ENCODE measurements at places on chromosomes 13 and 19.

- peak; percentile 13 for DNase-seq
Observed at GRCh38 chr13:21573920-21574712, 29.9 kb downstream of the MICU2 start.

DNA sequence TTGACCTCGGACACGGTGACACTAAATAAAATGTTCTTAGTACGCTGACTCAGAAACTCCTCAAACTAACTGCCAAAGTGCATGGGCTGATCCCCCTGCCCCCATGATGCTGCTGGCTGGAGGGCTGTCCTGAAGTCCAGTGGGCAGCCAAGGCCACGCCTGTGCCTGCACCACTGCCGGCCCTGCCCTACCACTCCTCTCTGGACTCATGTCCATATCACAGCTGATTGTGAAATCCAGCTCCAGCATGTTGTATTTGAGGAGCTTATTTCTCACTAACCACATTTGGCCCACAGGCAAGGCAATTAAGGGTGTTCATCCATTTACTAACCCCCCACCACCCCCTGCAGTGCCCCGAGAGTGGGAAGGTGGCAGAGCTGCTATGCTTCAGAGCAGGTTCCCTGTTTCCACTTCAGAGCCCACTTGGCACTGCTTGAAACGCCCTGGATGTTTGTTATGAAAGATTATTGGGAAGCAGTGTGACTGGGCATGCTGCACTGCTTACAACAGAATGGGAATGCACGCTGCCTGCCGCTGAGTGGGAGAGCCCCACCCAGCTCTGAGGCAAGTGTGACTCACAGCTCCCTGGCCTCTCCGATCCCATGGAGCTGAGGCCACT, 114.0 kb downstream of the UQCRFS1 start:
- no peak for DNase-seq

- DNase-seq = no peak
Observed at GRCh38 chr13:59527500-59527899, 636.2 kb downstream of the DIAPH3 start.

- peak; percentile 76 for DNase-seq
Observed at GRCh38 chr19:35142606-35143230, 337 bp upstream of the FXYD7 start.

- no peak for DNase-seq
Observed at GRCh38 chr13:99357131-99357596, 50.0 kb upstream of the GPR183 start.

- no peak for DNase-seq
Observed at GRCh38 chr13:29674532-29674931, 79.0 kb upstream of the SLC7A1 start.

DNA sequence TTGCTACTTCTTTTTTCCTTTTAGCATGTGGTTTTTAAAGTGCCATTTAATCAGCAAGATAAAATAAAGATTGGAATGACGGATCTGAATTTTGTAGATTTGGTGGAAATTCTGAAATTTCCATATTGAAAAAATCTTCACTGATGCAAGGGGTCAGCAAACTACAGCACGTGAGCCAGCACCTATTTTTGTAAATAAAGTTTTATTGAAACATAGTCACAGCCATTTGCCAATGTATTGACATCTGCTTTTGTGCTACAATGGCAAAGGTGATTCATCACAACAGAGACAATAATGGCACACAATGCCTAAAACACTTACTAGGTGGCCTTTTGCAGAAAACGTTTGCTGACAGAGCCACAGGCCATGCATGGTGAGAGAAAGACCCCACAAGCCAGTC, 226.4 kb downstream of the ABCC4 start:
- no peak for DNase-seq

DNA sequence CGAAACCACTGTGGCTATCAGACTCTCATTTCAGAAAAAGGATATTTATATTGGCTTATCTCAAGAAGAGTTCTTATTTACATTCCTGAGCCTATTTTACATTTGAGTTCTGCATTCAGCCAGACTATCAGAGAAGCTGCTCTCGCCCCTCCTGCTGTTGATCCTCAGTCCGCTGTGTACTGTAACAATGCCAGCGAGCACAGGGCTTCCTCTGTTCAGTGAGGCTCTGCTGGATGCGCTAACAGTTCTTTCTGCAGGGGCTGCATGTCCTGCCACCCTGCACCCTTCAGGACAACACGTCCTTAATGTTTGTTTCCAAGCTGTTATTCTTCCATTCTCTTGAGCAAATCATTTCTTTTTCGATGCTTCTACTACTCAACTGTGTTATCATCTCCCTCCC, 463.7 kb upstream of the SGCG start:
- DNase-seq = no peak

GRCh38 chr13:110648146-110648819, 32.9 kb downstream of the NAXD start:
- DNase-seq = no peak

DNA sequence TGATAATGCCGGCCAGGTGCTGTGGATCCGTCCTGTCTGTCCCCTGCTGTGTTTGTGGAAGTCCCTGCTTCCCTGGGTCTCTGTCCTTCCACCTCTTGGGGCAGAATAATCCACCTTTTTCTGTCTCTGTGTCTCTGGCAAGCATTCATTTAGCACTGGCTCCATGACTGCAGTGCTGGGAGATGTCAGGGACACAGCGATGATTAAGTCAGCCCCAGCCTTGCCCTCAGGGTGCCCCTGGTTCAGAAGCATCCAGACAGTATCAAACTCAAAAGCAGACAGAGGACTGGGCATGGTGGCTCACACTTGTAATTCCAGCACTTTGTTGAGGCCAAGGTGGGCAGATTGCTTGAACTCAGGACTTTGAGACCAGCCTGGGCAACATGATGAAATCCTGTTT, 1.5 kb downstream of the HIPK4 start:
- DNase-seq = no peak

DNA sequence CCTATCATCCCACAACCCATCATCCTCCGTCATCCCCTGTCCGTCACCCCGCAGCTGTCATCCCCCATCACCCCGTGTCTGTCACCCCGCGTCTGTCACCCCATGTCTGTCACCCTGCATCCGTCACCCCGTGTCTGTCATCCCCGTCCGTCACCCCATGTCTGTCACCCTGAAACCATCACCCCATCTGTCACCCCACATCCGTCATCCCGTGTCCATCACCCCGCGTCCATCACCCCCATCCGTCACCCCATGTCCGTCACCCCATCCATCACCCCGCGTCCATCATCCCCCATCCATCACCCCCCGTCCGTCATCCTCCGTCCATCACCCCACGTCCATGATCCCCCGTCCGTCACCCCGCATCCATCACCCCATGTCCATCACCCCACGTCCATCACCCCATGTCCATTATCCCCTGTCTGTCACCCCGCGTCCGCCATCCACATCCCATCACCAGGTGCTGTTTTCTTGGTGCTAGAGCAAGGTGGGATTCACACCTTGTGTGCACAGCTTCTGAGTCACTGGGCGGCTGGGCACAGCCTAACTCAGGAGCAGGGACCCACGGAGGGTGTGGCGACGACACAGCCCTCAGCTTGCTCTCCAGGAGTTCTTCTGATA, 24.2 kb downstream of the RASA3 start:
- no peak for DNase-seq

GRCh38 chr13:109684824-109685202, 101.6 kb downstream of the IRS2 start:
- DNase-seq = peak; percentile 56

DNA sequence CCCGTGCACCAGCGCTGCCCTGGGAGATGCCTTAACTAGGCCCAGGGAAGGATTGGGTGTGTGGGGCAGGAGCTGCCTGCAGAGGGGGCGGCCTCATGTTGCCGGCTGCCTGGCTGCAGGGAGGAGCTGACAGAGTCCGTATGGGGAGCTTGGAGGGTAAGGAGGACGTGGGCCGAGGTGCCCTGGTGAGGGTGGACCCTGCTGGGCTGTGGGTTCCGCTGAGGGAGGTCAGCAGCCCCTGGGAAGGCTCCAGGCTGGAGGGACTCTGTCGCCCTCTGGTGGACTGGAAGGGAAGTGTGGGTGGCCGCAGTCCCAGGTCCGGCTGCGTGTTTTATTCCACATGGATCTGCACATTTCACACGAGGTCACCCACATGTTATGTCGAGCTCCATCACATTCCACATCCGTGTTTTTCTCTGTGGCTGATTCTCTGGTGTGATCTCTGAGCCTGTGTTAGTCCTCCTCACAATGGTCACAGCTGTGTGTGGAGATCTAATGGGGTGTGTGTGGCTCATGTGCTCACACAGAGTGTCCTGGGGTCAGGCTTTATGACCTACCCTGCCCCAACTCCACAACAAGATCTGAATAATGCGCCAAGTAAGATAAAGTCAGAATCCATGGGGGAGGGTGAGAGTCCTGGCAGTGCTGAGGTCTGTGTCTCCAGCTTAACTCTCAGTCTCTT, 1.8 kb upstream of the CEACAM8 start:
- DNase-seq = peak; percentile 71

GRCh38 chr19:50341091-50341564, 12.0 kb upstream of the KCNC3 start:
- no peak for DNase-seq

- DNase-seq = peak; percentile 48
Observed at GRCh38 chr19:40257096-40257517, 28.0 kb downstream of the AKT2 start.

DNA sequence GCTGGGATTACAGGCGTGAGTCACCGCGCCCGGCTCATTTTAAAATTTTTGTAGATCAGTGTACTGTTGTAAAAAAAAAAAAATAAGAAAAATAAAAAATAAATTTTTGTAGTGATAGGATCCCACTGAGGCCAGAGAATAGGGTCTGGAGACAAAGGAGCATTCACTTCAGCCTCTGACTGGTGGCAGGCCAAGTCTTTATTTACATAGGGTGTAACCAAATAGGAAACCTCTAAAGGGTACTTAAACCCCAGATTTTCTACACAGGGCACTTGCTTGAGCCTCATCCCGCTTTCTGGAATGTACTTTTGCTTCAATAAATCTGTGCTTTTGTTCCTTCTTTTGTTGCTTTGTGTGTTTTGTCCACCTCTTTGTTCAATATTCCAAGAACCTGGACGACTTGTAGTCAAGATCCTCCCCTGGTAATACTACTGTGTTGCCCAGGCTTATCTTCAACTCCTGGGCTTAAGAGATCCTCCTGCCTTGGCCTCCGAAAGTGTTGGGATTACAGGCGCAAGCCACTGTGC, 2.1 kb upstream of the PDCD2L start:
- DNase-seq = no peak

All from iPS-NIHi11 (cell line).